Mesenchymal stem cell (in vitro differentiated cells and primary cell): ENCODE measurements at places on chromosomes 11 and 22.
A peak's percentile ranks its signal among the peaks of the same experiment; 100 is the strongest.

- no peaks in the 10 kb centered on the region for H3K36me3 ChIP-seq
- H3K27ac ChIP-seq, result peak overlapping the region; percentile 65
- no peaks in the 10 kb centered on the region for H3K27me3 ChIP-seq
- DNase-seq, result peak; percentile 64
Observed at GRCh38 chr11:14308114-14308896, 50.7 kb downstream of the RRAS2 start.

- H3K4me3 ChIP-seq, result no peak overlapping the region
- peaks cover 32% of the 10 kb centered on the region for H3K36me3 ChIP-seq
- H3K27ac ChIP-seq, result no peak overlapping the region
- no peaks in the 10 kb centered on the region for H3K27me3 ChIP-seq
- peak; percentile 10 for DNase-seq
Observed at GRCh38 chr11:69009441-69010211, 3.4 kb downstream of the MRGPRF start.

DNA sequence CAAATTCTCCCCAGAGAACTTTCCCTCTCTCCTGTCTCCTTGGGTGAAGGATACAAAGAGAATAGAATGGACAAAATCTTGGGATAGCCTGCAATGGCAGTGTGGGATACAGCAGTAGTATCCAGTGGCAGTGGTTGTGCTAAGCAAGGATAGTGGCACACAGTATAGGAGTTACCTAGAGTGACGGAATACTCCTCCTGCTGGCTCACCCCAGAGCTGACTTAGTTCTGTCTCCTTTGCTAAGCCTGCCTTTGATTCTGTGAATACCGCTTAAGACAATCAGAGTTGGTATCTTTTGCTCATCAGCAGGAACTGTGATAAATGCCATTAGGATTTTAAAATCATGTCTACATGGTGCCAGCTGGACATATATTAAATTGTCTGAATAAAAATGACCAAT is 404.3 kb downstream of the JRKL start:
- H3K27me3 ChIP-seq, result no peaks in the 10 kb centered on the region
- no peaks in the 10 kb centered on the region for H3K36me3 ChIP-seq
- H3K4me3 ChIP-seq, result no peak overlapping the region
- H3K4me1 ChIP-seq, result no peaks in the 10 kb centered on the region

DNA sequence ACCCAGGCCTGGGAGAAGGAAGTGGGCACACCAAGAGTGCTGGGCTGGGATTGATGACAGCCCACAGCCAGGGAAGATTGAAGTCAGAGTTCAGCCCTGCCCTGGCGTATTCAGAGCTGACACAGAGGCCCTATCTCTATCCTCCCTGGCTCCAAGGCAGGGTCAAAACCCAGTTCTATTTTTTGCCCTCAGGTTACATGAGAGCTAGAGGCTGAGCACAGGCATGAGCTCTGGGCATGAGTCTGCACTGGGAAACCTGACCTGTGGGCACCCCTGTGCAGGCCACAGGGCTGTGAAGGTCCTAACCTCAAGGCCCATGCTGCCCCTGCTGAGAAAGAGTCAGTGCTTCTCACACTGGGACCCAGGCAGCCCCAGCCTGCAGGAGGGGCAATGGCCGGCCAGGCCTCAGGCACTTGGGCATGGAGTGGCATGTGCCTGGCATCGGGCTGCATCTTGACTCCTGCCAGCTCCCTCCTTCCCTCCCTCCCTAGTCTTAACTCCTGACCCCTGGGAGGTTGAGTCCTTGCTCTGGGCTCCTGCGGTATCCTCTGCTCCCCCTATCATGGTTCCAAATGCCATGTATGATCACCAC is 5.4 kb downstream of the SLC35E4 start:
- no peaks in the 10 kb centered on the region for H3K27me3 ChIP-seq
- no peak overlapping the region for H3K27ac ChIP-seq
- DNase-seq, result no peak
- H3K36me3 ChIP-seq, result peaks cover 7% of the 10 kb centered on the region
- H3K4me3 ChIP-seq, result no peak overlapping the region
- H3K4me1 ChIP-seq, result peaks cover 22% of the 10 kb centered on the region

DNA sequence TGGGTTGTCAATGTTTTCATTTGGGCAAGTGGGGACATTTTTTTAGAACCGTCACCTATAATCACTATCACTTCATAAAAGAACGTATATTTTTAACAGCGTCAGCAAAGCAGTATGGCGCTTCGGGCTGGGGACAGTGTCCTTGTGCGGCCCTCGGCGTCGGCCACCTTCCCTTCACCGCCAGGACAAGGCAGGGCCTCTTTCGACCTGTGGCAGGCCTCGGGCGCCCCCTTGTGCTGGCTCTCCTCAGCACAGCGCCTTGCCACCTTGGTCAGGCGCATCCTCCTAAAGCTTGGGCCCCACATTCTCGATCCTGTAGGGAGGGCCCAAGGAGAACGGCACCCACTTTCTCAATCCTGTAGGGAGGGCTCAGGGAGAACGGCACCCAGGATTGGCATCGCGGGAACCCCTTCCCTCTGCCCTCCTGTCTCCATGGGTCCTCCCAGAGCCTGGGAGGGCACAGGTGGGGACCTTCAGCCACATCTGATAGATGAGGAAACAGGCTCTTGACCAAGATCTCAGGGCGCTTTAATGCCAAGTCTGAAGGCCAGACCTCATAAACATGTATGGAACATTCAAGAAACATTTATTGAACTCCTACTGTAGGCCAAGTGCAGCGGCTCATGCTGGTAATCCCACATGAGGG is 11.5 kb upstream of the FADD start:
- H3K4me1 ChIP-seq, result peaks cover 2% of the 10 kb centered on the region
- H3K27ac ChIP-seq, result no peak overlapping the region
- H3K36me3 ChIP-seq, result no peaks in the 10 kb centered on the region
- DNase-seq, result peak; percentile 63
- H3K27me3 ChIP-seq, result peaks cover 31% of the 10 kb centered on the region

DNA sequence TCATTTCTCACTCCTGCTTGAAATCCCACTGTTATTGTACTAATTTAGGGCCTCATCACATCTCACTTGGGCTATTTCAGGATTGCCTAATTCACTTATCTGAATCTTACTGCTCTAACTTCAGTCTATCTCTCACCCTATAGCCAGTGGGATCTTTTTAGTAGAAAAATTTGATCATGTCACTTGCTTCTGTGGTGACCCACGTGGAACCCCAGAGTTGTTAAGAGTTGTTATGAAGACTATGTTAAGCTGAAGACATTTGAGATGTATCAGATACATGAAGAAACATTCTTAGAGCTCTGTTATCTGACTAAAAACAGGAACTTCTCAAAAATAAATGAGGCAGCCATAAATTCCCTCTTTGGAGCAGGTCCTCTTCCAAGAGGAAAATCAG is 1375.6 kb upstream of the TENM4 start:
- H3K4me3 ChIP-seq, result no peak overlapping the region
- no peaks in the 10 kb centered on the region for H3K4me1 ChIP-seq
- H3K36me3 ChIP-seq, result no peaks in the 10 kb centered on the region
- H3K27me3 ChIP-seq, result no peaks in the 10 kb centered on the region
- no peak overlapping the region for H3K27ac ChIP-seq
- no peak for DNase-seq

GRCh38 chr11:117411736-117412135 is 84.1 kb downstream of the CEP164 start:
- peaks cover 67% of the 10 kb centered on the region for H3K36me3 ChIP-seq
- H3K4me3 ChIP-seq, result no peak overlapping the region
- DNase-seq, result no peak
- no peaks in the 10 kb centered on the region for H3K27me3 ChIP-seq
- no peak overlapping the region for H3K27ac ChIP-seq

DNA sequence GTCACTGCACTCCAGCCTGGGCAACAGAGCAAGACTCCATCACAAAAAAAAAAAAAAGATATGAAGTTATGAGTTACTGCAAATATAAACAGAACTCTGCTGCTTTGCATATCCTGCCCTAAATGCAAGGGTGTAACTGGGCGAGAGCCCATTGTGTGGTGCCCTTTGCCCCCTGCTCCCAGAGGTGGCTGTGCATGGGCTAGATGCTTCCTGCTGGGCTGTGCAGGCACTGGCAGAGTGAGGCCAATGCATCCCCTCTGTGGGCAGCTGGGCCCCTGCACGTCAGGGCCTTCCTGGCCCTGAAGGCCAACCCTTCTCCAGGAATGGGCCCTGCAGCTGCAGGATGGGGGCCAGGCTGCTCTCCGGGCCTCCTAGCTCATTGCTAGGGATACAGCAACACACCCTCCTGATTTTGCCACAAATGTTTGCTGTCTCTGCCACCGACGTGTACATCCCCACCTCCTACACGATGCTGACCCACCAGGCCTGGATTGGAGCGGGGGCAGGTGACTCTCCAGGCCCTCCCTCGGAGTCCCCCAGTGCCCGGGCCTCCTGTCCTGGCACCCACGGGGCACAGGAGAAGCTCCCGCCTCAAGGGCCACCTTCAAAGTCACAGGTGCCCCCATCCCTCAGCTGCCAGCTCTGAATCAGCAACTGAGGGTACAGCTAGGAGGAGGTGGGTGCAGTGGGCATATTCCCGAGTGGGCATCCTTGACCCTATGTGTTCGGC is 40.7 kb upstream of the COMT start:
- no peak for DNase-seq
- no peak overlapping the region for H3K4me3 ChIP-seq
- H3K4me1 ChIP-seq, result peaks cover 35% of the 10 kb centered on the region
- H3K36me3 ChIP-seq, result peaks cover 31% of the 10 kb centered on the region

- H3K36me3 ChIP-seq, result no peaks in the 10 kb centered on the region
- H3K4me1 ChIP-seq, result no peaks in the 10 kb centered on the region
- H3K27me3 ChIP-seq, result peaks cover 31% of the 10 kb centered on the region
- no peak overlapping the region for H3K4me3 ChIP-seq
Observed at GRCh38 chr11:131767421-131767820, 397.0 kb downstream of the NTM start.

- no peak overlapping the region for H3K27ac ChIP-seq
- peaks cover 20% of the 10 kb centered on the region for H3K27me3 ChIP-seq
- H3K36me3 ChIP-seq, result peaks cover 9% of the 10 kb centered on the region
- H3K4me3 ChIP-seq, result no peak overlapping the region
- peaks cover 10% of the 10 kb centered on the region for H3K4me1 ChIP-seq
Observed at GRCh38 chr11:126547161-126547560, 191.7 kb downstream of the ST3GAL4 start.

- H3K36me3 ChIP-seq, result no peaks in the 10 kb centered on the region
- DNase-seq, result no peak
- H3K4me3 ChIP-seq, result no peak overlapping the region
- H3K27ac ChIP-seq, result no peak overlapping the region
Observed at GRCh38 chr11:62353841-62354240, 16.6 kb downstream of the ASRGL1 start.

DNA sequence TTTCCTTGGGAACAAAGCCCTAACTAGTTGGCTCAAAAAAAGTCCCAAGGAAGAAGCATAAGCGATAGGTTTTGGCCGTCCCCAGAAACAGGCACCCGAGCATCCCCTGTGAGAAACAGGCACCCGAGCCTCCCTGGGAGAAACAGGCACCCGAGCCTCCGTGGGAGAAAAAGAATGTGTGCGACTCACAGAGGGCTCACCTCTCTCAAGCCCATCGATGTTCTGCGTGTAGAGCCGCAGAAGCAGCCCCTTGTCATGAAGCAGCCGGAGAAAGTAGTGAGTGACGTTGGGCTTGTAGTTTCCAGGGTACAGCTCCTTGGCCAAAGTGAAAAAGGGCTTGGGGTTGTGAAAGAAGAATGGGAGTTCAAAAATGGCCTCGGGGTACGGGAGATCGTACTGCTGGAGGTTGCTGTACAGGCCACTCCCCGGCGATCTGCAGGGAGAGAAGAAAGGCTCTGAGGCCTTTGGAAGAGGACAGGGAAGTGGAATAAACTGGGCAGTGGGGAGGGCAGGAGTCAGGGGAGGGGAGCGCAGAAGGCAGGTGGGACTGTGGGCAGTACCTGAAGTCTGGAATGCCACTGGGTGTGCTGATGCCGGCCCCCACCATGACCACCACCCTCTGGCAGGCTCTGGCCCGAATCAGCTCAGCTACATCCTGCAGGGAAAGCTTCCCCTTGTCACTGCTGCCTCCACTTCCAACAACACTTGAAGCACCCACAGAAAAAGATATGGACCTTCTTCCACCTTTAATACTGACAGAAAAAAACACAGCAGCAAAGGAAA is 3.2 kb downstream of the SIRT3 start:
- no peak overlapping the region for H3K27ac ChIP-seq
- peaks cover 4% of the 10 kb centered on the region for H3K4me1 ChIP-seq

DNA sequence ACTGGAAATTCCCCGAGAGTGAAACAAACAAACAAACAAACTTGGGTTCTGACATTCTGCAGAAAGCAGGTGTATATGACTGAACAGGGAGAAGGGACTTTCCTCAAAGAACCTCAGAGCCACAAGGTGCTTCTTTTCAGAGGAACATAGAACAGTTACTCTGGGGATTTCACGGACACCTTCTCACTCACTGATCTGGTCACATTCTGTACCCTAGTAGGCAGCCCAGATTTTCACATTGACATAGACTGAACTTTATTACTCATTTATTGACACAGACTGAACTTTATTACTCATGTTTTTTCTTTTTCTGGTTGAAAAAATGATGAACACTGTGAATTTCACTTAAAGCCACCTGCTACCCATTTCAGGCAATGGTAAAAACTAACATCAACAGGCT is 263.0 kb downstream of the OPCML start:
- no peak for DNase-seq
- H3K27ac ChIP-seq, result no peak overlapping the region
- H3K4me1 ChIP-seq, result no peaks in the 10 kb centered on the region
- H3K4me3 ChIP-seq, result no peak overlapping the region
- H3K27me3 ChIP-seq, result no peaks in the 10 kb centered on the region
- no peaks in the 10 kb centered on the region for H3K36me3 ChIP-seq

DNA sequence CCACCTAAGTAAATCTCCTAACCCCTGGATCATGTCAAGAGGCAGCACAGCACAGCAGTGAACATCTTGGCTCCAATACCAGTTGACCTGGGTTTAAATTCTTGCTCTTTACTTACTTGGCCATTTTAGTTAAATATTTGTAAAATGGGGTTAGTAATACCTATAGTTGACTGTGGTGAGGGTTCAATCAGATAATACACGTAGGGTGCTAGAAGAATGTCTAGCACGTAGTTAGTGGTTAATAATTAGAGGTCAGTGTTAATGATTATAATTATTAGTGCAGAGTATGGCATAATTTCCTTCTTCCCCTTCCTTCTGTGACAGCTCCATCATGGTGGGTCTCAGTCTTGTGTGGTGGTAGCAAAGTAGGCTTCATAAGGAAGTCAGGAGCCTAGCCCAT is 520.8 kb downstream of the INSC start:
- H3K4me3 ChIP-seq, result no peak overlapping the region
- no peak for DNase-seq
- no peaks in the 10 kb centered on the region for H3K36me3 ChIP-seq
- H3K27ac ChIP-seq, result no peak overlapping the region
- H3K4me1 ChIP-seq, result no peaks in the 10 kb centered on the region
- H3K27me3 ChIP-seq, result no peaks in the 10 kb centered on the region

DNA sequence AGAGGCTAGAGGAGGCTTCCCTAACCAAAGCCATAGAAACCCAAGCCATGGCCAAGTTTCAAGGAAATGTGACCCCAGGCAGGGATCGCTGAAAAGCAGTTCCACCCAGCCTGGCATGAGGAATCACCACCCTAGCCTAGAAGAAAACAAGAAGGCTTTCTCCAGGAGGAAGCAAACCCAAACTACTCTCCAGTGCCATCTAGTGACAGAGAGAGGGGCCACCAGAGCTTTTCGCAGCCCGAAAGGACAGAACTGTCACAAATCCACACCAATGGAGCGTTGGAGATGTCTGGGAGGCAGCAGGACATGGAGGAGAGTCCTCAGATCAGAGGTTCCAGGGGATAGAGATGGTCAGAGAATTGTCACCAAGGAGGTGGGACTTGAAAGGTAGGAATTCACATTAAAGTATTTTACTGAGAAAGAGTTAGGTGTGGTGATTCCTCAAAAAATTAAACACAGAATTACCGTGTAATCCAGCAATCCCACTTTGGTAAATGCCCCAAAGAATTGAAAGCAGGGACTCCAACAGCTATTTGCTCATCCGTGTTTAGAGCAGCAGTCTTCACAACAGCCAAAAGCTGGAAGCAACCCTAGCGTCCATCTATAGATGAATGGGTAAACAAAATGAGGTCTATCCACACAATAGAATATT is 67.3 kb upstream of the NUP50 start:
- peaks cover 65% of the 10 kb centered on the region for H3K27me3 ChIP-seq
- no peak overlapping the region for H3K27ac ChIP-seq
- no peaks in the 10 kb centered on the region for H3K36me3 ChIP-seq
- H3K4me1 ChIP-seq, result no peaks in the 10 kb centered on the region
